Stimulated activated CD8-positive, alpha-beta memory T cell treated with anti-CD3 and anti-CD28 coated beads, Interleukin-2, amount 100 ng/mL, for 1 hour (primary cell): ENCODE measurements at places on chromosomes 16 and 17.

GRCh38 chr17:76022973-76023899 lies 3.9 kb downstream of the EVPL start:
- no peak for DNase-seq

DNA sequence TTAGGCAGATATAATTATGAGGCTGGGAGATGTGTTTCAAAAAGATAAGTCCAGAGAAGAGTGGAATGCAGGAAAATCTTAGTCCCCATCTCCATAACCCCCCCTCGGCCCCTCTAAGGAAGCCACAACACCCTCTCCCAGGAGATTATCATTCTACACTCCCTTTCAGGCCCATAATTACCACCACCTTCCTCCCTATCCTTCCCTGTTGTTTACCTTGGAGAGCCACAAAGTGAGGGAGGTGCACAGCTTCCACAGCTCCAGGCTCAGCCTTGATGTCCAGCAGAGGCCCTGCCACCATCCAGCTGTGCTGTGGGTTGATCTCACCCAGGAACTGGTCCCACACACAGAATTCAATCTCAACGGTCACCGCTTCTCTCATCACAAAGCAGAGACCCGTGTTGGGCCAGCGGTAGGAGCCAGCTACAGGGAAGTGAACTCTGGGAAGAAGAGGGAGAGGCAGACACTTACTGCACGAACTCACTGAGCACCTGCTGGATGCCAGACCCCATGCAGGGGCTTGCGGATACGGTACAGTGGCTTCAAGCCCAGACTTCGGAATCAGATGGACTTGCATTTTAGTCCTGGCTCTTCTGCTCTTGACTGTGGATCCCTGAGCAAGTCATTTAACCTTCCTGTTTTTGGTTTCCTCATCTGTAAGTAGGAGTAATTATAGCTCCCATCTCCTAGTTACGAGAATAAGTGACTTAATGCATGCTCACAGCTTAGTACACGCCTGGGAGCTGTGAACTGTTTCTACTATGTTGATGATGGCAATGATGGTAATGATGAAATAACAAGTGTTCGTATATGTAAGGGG lies 44.1 kb downstream of the MIS12 start:
- no peak for DNase-seq

DNA sequence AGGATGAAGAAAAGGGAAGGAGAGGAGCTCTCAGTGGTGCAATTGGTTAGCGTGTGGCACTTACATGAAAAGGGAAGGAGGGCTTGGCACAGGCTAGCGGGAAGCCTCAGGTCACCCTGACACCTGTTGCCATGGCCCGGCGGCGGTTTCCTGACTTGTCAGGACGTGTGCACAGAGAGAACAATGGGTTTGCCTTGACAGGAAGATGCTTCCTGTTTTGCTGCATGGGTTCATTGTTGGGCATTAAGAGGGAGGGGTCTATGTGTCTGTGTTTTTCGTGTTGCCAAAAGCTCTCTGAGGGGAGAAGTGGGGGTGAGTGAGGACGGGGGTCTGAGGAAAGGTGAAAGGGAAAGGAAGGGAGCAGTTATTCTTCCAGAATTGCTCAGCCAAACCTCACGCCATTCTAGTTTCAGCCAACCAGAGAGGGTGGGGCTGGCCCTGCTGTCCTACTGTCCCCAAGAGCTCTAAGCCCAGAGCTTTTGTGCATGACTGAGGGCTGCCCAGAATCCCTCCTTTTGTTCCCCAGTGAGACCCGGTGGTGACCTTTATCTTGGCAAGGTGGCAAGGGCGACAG lies 17.1 kb upstream of the CCR7 start:
- no peak for DNase-seq

DNA sequence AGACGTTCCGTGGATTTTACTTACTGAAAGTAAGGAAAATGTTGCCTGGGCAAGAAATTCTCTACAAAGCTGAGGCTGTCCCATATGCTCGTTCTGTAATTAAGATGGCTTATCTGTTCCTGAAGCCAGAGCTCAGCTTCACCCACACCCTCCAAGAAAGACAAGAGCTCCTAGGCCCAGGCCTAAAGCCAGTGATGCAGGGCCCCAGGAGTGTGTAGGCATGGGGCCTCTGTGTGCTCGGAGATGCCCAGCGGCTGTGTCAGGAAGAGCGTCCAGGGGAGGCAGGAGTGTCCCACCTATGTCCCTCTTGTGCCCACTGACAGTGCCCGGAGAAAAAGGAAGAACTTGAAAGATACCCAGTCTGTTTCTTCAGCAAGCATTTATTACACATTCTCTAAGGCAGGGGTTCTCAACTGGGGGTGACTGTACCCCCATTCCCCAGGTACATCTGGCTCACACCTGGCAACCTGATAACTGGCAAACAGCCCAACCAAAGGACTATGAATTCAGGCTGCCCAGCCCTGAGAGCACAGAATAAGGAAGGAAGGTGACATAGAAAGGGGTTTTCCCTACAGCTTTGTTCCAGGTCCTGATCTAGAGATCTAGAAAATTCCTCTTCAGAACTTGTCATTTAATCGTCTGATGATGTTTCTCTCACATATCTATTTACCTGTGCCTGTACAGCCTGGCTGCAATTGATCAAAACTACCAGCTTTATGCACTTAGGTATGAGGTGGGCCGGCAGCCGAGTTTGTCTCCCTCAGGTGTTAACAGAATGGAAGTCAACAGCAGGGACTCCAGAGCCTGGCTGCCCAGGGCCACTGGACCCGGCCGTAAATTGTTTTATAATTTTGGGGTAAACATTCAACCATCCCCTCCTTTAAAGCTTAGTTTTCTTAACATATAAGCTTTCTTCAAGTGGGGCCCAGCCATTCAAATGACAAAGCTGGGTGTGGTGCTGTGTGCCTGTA lies 12.0 kb downstream of the SNN start:
- DNase-seq, result no peak

- DNase-seq, result no peak
These were observed 4.2 kb downstream of the CYB5B start for GRCh38 chr16:69428652-69429051.
